ENCODE measurements at places on chromosomes 3 and 15.
A peak's percentile ranks its signal among the peaks of the same experiment; 100 is the strongest.

- DNase-seq, result no peak
Measured at GRCh38 chr3:100317912-100318311, 16.6 kb upstream of the NIT2 start.

GRCh38 chr3:97835761-97836160 lies 13.9 kb downstream of the CRYBG3 start:
- DNase-seq, result no peak

- no peak for DNase-seq
Measured at GRCh38 chr3:169945313-169945712, 21.3 kb upstream of the SEC62 start.

DNA sequence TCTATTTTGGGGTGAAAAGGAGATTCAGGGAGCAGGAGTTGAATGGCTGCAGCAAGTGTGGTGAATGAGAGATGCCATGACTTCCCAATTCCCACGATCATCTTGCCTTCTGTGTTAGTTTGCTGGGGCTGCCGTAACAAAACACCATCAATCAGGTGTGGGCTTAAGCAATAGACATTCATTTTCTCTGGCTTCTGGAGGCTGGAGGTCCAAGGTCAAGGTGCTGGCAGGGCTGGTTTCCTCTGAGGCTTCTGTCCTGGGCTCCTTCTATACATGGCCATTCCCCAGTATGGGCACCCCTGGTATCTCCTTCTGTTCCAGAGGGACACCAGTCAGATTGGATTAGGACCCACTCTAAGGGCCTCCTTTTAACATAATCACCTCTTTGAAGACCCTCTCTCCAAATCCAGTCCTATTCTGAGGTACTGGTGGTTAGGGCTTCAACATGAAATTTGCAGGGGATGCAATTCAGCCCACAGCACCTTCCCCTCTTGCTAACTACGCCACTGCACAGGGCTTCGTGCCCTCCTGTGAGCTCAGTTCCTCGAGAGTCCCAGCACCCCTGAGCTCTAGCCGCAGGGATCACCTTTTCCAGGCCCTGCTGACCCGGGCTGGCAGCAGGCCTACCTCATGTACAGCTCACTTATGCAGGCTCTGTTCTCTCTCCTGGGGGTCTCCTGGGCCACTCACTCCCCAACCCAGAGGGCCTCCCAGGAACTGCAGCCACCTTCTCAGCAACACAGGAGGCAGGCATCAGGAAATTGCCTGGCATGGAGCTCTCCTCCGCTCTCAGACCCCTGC lies 37.3 kb upstream of the SLC6A11 start:
- DNase-seq, result no peak

DNA sequence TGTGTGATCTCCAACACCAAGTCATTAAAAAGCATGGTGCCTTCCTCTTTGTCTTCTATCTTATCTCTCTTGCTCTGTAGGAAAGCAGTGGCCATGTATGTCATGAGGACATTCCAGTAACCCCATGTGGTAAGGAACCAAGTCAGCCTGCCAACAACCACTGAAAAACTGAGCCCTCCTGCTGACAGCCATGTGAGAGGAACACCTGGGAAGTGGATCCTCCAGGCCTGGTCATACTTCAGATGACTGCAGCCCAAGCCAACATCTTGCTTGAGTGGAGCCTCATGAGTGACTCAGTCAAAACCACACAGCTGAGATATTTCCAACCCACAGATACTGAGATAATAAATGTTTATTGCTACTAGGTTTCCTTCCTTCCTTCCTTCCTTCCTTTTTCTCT lies 597.3 kb downstream of the ZIC1 start:
- DNase-seq, result peak; percentile 10

DNA sequence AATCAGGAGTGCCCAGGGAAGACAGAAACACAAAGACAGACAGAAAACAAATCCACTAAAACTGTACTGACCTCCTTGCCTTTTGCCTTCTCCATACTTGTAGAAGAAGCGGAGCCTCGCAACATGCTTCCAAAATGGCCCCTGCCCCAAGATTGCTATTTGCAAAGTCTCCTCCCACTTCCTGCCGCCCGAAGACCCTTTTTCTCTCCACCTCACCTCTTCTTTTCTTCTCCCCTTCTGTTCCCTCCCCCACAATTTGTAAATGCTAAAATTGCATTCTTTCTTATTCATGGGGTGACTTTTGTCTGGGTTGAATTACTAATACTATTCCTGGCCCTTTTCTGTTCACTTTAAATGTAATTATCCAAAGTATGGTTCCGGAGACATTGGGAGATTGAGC lies at the start of gene DPPA4:
TSS of gene DPPA4 (minus strand) at position 154 of the 400 bp plus-strand sequence. CDS start at position 125, 29 bp downstream.
- DNase-seq, result no peak

GRCh38 chr15:101028321-101028720 lies 109.2 kb downstream of the LRRK1 start:
- no peak for DNase-seq

DNA sequence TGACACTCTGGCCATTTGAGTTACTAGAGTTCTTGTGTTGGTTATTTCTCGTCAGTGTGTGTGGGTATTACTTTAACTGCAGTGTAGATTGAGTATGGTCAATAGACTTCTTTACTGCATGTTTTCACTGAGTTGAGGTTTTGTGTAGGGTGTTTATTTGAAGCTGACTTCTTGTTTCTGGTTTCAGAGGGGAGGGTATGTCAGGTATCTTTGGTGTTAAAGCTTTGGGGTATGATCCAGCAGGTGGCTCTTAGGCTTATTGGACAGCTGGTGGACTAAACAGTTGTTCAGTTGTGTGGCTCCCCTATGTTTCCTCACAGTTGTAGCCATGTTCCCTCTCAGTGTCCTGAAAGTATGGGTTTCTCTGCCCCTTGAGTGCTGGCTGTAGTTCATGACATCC lies 72.0 kb downstream of the AKAP13 start:
- DNase-seq, result no peak

DNA sequence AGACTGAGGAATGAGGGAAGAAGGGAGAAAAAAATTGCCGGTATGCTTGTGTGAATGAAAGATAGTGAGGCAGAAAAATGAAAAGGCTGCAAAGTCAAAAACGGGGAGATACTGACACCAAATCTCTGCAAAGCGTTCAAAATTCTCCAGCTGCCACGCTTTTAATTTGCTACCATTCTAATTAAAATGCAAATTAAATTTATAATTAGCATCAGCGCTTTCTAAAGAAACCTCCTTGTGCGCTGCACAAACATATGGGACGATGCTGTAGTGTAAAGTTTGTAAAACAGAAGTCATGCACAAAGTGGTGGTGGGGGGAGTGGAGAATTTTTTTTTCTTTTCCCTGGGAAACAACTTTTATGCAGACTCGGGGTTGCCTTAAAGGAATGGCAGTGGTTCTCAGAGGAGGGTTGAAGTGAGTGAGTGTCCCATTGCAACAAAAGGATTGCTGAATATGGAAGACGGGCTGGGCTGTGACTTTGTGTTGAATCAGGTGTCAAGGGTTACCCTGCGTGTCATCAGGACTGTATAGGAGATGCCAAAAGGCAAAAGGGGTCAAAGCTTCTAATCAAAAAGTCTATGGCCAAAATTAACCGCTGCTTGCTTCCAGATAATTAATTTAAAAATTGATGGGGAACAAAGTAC lies 472.2 kb downstream of the NR2F2 start:
- DNase-seq, result no peak

DNA sequence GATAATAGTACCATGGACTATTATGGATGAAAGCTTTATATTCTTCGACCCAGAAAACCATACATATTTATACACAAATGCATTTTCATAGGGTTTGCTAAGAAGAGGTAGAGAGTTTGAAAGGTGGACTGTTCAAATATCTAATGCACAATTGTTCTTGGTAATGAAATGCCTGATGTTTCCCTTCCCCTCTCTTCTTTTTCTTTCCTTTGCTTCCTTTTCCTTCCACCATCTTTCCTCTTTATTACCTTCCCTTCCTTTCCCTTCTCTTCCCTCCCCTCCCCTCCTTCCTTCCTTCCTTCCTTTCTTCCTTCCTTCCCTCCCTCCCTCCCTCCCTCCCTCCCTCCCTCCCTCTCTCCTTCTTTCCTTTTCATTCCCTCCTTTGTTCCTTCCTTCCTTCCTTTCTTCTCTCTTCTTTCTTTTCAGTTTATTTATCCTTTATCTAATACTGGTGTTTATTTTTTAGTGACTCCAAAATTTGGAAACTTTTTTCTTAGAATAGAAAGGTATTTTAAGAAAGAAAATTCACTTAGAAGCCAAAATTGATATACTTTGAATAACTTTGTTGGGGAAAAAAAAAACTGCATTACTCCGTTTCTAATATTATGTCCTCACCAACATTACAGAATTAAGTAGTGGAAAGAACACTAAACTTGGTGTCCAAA lies 22.7 kb upstream of the PYDC2 start:
- no peak for DNase-seq

DNA sequence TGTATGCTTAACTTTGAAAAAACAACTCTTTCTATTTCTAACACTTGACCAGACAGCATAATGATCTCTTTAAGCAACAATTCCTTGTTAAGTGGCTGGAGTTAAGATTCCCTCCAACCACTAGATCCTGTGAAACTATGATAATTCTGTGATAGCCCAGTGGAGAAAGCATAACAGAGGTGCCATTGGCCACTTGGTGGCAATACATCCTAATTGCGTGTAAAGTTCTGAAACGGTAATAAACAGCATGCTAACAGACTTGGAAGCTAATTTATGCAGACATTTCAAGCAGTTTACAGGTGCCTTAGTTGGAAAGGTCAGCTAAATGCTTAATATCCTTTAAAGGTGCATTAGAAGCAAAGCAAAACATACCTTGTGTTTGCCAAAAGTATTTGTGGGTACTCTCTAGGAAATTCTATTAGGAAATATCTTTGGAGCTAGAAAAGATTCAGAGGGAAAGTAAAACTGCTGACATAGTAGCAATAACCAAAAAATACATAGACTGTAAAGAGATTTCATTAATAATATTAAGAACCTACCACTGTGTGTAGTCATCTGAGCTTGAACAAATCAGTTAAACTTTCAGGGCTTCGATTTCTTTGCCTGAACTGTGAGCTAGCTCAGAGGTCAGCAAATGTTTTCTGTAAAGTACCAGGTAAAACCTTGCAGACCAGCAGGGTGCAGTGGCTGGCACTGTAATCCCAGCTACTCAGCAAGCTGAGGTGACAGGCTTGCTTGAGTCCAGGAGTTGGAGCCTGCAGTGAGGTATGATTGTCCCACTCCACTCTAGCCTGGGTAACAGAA lies 19.0 kb upstream of the CSTA start:
- no peak for DNase-seq

GRCh38 chr3:16936233-16936632 lies 51.5 kb downstream of the PLCL2 start:
- DNase-seq, result no peak

DNA sequence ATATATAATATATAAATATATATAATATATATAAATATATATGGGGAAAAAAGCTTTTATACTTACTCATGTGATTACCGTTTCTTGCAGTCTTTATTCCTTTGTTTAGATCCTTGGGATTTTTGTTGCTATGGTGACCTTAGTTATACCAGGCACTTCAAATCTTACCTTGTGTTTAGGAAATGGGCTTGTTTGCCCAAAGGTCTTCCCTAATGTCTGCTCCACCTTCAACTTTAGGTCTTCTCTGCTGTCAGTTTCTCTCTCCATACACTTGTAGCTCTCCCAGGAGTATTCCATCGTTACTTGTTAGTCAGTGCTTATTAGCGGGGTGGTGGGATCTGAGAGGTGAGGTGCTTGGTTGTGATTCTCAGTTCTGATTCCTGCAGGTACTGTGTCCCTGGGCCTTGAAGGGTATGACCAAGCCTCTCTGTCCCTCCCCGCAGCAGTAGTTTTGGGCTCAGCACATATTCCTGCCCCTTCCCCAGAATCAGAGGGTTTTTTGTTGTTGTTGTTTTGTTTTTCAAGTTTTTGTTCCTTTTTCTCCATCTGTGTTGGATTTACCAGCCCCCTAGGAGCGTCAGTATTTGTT lies 9.6 kb upstream of the LAMP3 start:
- DNase-seq, result no peak

GRCh38 chr3:27340534-27340933 lies 28.6 kb downstream of the NEK10 start:
- no peak for DNase-seq

Measured in BJ (cell line).